ENCODE measurements at places on chromosomes 4 and X. TPM values are rescaled to one million over a fixed set of nuclear protein-coding genes. Genes with fewer than 3 reads are reported as not detected.

The DCHS2 gene
- total RNA-seq, result not detected

The SUPT20HL1 gene
- total RNA-seq, result under 0.01 TPM

The GAGE12H gene
- not detected for total RNA-seq

The P2RY8 gene
- not detected for total RNA-seq

The MAOB gene
- total RNA-seq, result under 0.01 TPM

The CFAP299 gene
- total RNA-seq, result not detected

The FGA gene
- total RNA-seq, result not detected

The ZNF630 gene
- total RNA-seq, result 2.0 TPM

The MXRA5 gene
- total RNA-seq, result 0.26 TPM

The SLC4A4 gene
- 0.13 TPM for total RNA-seq

The HSD17B13 gene
- total RNA-seq, result not detected

The CEP135 gene
- 3.7 TPM for total RNA-seq

The CXCR3 gene
- not detected for total RNA-seq

The AR gene
- total RNA-seq, result under 0.01 TPM

The CFI gene
- total RNA-seq, result not detected

All from bronchial epithelial cell (primary cell).